ENCODE measurements at places on chromosomes 3 and 15. TPM values are rescaled to one million over a fixed set of nuclear protein-coding genes. Genes with fewer than 3 reads are reported as not detected.

SLC12A1 gene
- total RNA-seq = not detected

DNA sequence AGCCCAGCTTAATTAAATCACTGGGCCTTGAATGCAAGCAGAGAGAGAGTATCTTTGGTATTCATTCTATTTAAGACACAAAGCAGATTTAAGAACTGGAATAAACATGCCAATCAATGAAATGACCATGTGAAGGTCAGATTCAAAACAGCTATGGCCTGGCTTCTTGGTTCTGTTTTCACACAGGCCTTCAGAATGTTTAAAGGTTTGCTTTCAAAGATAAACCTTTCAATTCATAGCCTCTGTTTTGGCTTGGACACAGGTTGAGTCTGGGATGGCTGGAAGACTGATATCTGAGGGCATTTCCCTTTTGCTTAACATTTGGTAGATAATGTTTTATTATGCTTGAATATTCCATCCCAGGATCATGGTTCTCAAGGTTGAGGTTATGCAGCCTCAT is 244.4 kb upstream of the KBTBD8 start:
- no peak for DNase-seq

DNA sequence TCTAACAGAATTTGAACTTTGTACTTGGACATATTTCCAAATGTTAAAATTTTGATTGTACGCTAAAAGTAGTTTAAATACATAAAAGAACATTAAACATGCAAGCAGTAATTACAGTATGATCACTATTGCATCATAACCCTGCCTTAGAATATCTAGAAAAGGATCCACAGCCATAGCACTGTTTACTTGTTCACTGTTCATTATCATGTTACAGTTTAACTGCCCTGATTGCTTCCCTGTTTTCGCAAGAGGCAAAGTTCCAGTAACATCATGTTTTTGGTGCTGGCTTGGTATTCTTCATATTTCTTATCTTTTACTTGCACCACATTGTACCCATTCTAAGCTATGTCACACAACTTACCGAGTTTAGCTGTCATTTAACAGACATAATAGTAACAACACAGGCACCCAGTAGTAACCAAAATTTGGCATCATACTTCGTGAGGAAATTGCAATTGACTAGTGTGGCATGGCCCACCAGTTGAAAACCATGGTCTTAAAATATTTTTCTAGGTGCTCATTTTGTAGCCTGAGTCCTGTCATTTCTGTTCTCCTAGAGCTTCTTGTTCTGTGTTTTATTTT is 13.3 kb upstream of the TMEM87A start:
- DNase-seq = no peak

- no peak for DNase-seq
Measured at GRCh38 chr15:58762285-58762684, 8.8 kb upstream of the MINDY2 start.

- no peak for DNase-seq
Measured at GRCh38 chr3:145190761-145191160, 970.2 kb downstream of the PLOD2 start.

All from activated T-cell treated with anti-CD3 and anti-CD28 coated beads, Interleukin-2, amount 50 U/mL, for 72 hours (primary cell).